Kidney glomerular epithelial cell (primary cell): ENCODE measurements at places on chromosomes 7 and 10.

GRCh38 chr7:55965805-55966421, 1.5 kb downstream of the NIPSNAP2 start:
- DNase-seq = no peak

DNA sequence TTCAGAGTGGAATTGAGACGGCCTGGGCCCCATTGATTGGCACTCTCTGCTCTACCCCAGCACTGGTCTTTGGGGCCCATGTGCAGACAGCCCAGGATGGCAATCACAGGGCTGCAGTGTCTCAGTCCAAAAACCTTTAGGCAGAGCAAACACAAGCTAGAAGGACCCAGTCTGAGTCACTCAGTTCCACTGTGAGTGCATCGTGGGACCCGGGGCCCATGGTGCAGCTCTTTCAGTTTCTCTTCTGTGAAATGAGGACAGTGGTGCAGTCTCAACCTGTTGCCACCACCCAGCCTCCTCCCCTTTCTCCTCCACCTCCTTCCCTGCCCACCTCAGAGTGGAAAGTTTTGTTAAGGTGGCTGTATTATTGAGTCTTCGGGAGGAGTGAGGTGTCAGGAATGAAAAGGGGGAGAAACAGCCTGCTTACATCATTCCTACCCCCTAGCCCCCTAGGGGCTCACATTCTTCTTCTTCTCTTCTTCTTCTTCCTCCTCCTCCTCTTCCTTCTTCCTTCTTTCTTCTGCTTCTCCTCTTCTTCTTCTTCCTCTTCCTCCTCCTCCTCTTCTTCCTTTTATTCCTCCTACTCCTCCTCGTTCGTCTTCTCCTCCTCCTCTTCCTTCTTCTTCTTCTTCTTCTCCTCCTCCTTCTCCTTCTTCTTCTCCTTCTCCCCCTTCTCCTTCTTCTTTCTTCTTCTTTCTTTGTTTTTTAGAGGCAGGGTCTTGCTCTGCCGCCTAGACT, 19.5 kb upstream of the CARD11 start:
- DNase-seq = no peak

DNA sequence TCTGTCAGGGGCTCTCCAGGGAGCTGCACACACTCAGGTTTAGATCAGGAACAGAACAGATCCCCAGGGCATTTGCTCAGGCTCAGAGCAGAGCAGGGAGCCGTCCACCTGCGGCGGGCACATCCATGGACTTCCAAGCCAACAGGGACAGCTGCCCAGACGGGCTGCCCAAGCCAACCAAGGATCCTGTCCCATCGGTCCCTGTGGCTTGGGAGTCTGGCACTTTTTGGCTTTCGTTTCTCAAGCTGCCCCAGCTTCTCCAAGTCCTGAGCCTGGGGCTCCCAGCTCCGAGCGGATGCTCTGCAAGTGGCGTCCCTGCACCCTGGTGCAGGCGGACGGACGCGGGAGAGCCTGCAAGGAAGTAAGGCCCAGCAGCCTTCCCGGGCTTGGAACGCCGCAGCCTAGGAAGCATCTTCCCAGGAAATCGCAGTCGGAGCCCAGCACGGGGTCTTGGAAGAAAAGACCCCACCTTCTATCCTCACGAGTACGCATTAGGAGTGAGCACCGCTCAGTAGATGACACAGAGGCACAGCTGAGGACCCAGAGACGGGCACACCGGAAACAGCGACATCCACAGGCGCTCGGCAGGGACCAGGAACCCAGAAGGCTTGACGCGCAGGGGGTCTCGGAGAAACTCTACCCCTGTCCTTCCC, 6.0 kb downstream of the GPR146 start:
- no peak for DNase-seq

DNA sequence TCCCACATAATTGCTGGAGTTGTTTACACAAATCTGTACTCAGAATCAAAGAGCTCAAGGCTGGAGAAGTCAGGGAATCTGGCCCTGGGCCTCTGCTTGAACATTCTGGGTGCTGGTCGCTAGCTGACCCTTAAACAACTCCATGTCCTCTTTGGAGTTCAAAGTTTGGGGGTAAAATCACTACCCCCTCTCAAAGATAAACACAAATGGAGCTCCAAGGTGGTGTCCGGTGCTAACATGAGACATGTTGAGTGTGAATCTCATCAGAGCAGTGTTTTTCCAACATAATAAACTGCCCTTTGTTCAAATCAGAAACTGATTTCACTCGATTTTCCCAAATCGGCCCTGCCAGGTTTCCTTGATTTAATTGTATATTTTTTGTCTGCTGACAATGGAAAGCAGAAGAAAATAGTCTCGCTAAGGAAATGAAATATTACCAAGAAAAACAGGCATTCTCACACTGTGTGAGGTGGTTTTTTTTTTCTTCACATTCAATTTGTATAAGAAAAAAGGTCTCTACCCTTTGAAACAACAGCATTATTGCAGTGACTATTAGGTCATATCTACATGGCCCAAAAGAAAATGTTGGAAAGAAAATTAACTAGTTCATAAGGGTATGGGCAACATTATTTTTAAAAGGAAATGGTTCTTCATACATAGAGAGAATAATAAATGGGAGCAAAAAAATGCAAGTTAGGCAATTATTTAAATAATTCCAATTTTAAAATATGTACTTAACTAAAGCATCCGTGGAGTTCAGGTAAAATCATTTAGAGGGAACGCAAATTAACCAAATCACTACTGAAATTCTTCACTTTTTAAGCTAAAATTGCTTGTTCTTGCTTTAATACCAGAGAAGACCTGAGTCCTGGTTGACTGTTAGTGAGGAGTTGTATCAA, 56.1 kb upstream of the CAPZA2 start:
- no peak for DNase-seq

DNA sequence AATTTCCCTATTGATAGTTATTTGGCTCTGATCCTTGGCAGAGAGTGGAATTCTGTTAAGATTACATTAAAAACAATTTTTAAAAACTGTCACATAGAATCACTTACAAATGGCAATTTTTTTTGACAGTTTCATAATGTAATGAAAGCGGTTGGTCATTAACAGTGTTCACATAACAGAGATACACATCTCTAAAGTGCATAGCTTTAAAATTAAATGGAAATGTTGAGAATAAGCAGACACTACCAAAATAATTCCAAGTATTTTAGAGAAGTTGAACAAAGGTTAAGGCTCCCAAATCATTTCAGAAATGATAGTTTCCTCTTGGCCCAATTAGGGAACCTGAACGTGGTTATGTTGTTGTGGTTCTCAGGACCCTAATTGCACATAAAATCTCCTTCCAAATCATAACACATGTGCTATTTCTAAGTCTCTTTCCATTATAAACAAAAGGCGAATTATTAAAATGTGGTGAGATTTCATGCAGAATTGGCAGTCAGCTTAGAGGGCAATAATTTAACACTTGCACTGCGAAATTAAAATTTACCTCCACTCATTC, 528.9 kb upstream of the FZD8 start:
- DNase-seq = no peak

GRCh38 chr10:103193107-103193819, at the start of gene NT5C2:
TSS of gene NT5C2 (minus strand) at chr10:103193272. CDS start at chr10:103174958, 18,314 bp downstream.
- DNase-seq = peak; percentile 71
